Hematopoietic multipotent progenitor cell (in vitro differentiated cells): ENCODE measurements at places on chromosomes 2 and 18. TPM values are rescaled to one million over a fixed set of nuclear protein-coding genes. Genes with fewer than 3 reads are reported as not detected.

DNA sequence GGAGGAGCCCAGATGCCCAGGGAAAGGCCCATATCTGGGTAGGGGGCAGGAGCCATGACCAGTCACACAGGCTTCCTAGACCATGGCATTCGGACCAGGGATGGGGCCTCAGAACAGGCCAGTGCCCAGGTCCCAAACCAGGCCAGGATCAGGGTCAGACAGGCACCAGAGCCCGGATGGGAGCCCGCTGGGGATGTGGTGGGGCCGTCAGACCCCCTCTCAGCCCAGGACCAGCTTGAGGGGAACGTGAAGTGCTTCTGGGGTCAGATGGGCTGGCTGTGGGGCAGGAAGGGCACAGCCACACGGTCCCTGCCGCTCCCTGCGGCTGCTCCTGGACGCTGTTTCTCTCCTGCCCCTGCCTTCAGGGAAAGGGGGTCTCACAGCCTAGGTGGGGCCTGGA is 39.1 kb downstream of the SNED1 start:
- no peak for DNase-seq

GRCh38 chr18:35368595-35368994 is 8.5 kb downstream of the ZNF396 start:
- no peak for DNase-seq

- DNase-seq: no peak
Observed at GRCh38 chr18:38198956-38199355, 633.4 kb upstream of the CELF4 start.

DNA sequence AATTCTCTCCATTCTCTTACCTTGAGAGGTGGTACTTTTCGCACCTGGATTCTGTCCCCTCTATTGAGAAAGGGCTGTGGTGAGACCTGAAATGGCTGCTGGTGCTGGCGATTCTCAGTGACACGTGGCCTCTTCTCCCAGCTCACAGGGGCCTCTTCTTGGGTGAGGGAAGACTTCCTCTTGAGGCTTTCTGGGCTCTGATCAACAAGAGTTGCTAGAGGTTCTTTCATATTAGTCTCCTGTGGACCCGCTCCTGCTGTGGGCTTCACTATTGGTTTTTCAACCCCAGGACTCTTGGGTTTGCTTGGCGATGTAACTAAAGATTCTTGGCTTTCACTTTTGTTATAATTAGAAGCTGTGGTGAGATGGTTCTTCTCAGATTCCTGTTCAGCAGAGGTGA is 76.3 kb upstream of the DTNB start:
- DNase-seq: no peak

DNA sequence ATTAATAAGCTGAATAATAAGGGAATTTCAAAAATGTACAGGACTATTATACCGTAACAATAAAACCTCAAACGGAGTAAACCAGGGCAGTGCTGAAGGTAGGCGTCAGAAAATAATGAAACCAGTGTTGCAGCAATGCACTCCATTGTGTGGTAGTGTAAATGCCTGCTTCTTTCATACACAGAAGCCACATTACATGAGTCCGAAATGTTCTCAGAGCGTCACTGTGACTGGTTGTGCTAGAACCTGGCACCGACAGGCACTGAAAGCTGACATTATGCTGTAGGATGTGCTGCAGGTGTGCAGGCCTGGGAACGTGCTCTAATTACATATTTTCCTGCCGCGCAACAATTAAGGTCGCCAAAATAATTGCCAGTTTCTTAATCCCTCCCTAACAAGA is 53.3 kb downstream of the ZEB2 start:
- no peak for DNase-seq

Gene CPO
- not detected for total RNA-seq

DNA sequence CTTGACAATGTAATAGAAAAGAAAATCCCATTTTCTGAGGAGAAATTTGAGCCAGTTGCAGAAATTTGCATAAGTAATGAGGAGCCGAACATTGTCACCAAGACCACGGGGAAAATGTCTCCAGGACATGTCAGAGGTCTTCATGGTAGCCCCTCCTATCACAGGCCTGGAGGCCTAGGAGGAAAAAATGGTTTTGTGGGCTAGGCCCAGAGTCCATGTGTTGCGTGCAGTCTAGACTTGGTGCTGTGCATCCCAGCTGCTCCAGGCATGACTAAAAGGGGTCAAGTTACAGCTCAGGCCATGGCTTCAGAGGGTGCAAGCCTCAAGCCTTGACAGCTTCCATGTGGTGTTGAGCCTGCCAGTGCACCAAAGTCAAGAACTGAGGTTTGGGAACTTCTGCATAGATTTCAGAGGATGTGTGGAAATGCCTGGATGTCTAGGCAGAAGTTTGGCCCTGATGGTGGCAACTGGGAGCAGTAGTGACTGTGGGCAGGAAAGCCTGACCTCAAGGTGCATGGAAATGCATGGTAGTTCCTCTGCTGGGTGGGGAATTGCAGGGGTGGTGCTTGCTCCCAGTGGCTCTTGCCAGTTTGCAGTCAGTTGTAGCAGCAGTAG is 41.9 kb upstream of the CCDC195 start:
- DNase-seq: no peak

Gene TUBA4B
- not detected for total RNA-seq

Gene SLC5A7
- total RNA-seq: not detected

DNA sequence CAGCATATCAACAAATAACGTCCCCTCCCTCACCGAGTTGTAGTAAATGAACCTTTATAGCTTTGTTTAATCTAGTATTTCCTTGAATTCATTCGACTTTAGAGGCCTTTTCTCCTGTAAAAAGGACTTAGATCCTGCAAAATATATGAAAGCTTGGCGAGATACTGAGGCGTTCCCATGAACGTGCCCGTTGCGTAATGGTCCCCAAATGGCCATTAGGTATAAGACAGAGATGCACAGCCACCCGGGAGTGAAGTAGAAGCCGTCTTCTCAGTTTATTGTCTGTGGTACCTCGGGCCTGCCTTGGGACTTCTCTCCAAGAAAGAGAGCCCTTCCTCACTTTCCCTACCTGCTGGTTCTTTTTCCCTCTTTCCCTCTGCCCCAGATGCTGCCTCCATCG is 310.6 kb downstream of the CELF4 start:
- DNase-seq: no peak

GRCh38 chr2:158184001-158184400 is 82.3 kb downstream of the UPP2 start:
- no peak for DNase-seq

DNA sequence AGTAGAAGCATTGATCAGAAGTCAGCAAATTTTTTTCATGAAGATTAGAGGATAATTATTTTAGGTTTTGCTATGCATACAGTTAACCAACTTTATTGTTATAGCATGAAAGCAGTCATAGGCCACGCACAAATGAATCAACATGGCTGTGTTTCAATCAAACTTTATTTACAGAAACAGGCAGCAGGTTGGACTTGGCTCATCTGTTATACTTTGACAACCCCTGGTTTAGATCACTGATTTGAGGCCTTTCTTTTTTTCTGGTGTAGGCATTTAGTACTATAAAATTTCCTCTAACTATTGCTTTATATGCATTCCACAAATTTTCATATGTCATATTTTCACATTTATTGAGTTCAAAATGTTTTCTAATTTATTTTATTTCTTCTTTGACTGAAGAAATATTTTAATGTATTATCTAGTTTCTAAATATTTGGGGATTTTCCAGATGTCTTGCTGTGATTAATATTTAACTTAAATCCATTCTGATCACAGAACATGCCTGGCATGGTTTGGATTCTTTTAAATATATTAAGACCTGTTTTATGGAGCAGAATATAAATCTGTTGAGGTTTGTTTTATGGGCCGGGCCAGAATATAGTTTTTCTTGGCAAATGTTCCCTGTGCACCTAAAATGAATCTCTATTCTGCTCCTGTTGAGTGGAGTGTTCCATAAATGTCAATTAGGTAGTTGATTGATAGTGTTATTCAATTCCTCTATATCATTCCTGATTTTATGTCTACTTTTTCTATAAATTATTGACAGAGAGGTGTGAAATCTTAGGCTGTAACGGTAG is 116.3 kb upstream of the KLHL29 start:
- DNase-seq: no peak

GRCh38 chr18:10840743-10841142 is 308.6 kb downstream of the PIEZO2 start:
- no peak for DNase-seq

GRCh38 chr2:51424418-51424817 is 392.5 kb upstream of the NRXN1 start:
- no peak for DNase-seq

Gene CTAGE1
- total RNA-seq: not detected
